ENCODE measurements at places on chromosomes 1 and 21. TPM values are rescaled to one million over a fixed set of nuclear protein-coding genes. Genes with fewer than 3 reads are reported as not detected.

HAPLN2 gene
- not detected for total RNA-seq

TIE1 gene
- 8.5 TPM for total RNA-seq

SLC44A5 gene
- total RNA-seq = 0.33 TPM

C1orf141 gene
- not detected for total RNA-seq

GRCh38 chr1:203129501-203130231 lies 2.1 kb downstream of the ADORA1 start:
- DNase-seq = peak; percentile 58

DNA sequence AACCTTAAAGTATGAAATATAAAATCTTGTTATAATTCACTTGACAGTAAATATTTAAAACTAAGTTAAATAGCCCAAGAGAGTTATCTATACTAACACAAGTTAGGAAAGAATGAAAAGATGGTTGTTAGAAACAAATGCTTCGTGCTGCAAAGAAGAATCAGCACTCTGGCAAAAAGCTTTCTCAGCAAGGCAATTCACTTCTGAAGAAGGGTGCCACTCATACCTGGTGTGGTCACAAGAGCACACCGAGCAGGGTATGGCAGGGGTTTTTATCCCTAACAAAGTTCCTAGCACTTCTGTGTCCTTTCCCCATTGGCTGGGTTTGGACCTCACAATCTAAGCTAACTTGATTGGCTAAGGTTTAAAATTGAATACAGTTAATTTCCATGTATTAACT lies 121.0 kb downstream of the MAGI3 start:
- no peak for DNase-seq

- no peak for DNase-seq
These were observed 105.7 kb downstream of the SYF2 start for GRCh38 chr1:25126562-25126961.

Data from left lobe of liver (tissue), 2 donors.